ENCODE measurements at places on chromosomes 3 and 15.

DNA sequence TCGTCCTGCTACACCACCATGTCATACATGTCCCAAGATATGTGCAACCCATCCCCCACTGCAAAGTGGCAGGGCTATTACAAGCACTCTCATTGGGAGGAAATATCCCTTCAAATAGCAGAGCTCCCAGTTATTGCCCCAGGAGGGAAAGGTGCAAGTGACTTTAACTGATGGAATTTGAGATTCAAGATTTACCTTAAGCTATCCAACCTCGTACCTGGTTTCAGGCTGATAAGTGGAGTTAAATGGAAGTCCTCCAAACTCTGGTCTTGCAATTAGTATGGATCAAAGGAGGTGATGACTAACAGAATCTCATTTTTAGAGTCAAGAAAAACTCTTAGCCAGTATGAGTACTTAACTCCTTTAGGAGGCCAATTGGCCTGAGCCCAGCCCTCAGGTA is 2.1 kb downstream of the SLCO2A1 start:
- DNase-seq, result no peak

DNA sequence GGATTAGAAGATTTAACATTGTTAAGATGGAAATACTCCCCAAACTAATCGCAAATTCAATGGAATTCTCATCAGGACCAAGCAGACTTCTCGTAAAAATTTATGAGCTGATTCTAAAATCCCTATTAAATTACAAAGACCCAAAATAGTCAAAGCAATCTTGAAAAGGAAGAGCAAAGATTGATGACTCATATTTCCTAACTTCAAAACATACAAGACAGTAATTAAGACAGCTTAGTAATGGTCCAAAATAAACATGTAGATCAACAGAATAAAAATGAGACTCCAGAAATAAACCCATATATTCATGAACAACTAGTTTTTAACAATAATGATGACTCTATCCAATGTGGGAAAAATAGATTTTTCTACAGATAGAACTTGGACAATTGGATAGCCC is 148.7 kb downstream of the SI start:
- no peak for DNase-seq

DNA sequence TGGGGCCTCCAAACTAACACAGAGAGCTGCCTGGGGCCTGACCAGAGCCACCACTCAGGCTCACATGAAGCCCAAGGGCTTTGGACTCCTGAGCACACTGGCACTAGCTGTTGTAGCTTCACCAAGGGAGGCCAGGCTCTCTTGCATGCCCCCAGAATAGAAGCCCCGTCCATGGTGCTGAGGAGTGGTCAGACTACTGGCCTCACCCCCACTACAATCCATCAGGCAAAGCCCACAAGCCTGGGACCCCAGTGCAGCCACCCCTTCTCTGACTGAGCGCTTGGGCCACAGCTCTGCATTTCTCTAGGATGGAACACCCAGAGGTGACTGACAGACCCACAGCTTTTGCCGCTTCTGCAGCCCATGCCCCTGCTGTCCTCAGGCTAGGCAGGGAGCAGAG is 180.8 kb downstream of the PYDC2 start:
- no peak for DNase-seq

- no peak for DNase-seq
Measured at GRCh38 chr15:60251300-60252070, 146.3 kb downstream of the ANXA2 start.

- no peak for DNase-seq
Measured at GRCh38 chr15:98939311-98940080, 68.1 kb downstream of the PGPEP1L start.

DNA sequence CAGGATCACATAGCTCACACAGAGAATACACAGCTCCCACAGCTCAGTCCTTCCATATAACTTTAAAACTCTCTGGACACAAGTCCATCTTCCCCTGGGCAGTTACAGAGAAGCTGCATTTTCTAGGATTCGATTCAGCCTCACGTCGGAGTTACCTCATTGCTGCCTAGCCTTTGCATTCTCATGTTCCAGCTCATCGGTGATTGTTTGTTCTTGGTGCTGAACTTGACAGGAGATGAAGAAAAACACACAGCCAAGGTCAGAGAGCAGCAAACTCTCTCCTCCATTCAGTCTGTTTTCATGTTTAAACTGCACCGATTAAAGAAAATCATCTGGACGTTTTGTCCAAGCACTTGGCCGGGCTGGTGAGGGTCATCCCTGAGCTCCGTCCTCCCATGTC is 375.5 kb upstream of the CFAP20DC start:
- no peak for DNase-seq

DNA sequence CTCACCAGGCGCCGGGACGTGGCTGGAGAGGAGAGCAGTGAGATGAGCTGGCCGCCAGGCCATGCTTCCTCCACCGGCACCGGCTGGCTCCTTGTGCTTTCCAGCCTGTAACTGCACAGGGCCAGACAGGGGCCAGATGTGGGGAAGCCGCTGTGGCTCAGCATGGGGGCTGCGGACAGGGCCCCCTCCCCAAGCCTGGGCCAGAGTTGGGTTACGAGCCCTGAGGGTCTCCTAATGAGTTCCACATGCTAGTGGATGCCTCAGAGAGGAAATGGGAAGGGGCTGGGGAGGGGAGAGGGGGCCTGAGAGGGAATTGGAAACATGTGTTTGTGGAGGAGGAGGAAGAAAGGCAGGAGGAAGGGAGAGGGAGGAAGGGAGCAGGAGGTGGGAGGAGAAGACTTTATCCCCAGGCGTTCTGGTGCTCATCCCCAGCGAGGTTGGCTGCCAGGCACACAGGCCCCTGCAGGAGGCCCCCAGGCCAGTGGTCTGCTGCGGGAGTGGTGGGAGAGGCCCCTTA is 11.7 kb upstream of the DUSP7 start:
- no peak for DNase-seq

DNA sequence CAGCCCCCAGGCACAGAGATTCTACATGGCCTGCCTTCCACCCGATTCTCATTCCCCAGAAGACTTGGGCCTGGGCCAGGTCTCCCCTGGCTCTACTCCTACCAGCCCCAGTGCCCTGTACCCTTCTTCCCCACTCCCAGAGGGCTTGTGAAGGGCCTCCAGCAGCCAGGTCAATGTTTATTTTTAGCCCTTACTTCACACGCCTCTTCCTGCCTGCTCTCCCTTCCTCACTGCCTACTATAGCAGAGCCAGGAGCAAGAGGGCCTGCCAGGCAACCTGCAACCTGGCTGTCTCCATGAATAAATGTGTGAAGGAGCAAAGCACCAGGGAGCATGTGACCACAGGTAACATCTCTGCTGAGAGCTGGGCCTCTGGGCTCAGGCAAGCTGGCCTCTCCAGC is 26.4 kb upstream of the APEH start:
- DNase-seq, result no peak

- DNase-seq, result no peak
Measured at GRCh38 chr15:29871401-29871800, 49.1 kb upstream of the TJP1 start.

- DNase-seq, result no peak
Measured at GRCh38 chr15:70379938-70380883, 282.5 kb upstream of the TLE3 start.

DNA sequence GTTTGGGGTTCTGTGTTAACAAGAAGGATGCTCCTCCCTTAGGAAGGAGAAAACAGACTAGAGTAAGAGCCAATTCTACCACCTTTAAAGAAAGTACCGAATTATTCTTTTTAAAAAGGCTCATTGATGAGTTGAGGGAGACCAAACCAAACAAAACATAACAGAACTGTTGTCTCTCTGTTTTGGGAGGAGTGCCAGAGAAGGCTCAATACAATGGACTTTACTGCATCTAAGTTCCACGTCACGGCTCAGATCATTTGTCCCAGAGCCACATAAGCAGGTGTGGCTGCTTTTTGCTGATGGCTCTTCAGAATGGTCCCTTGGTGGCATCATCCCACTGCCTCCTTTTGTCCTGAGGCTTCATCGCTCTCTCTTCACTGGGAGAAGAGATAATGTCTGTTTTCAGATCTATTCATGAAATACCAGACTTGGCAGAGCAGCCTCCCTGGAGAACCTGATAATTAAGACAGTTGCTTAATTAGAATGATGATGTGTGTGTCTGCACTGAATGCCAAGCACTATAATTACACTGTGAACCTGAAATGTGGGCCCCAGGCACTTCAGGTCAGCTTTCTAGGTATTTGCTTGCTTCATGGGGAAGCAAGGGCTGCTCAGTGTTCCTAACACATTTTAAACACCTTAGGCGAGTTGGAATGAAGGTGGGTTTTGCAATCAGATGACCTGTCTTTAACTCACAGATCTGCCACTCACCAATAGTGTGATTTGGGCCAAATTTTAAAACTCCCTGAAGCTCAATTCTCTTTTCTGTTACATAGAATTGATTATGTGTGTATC is 335.2 kb upstream of the MCTP2 start:
- DNase-seq, result no peak

DNA sequence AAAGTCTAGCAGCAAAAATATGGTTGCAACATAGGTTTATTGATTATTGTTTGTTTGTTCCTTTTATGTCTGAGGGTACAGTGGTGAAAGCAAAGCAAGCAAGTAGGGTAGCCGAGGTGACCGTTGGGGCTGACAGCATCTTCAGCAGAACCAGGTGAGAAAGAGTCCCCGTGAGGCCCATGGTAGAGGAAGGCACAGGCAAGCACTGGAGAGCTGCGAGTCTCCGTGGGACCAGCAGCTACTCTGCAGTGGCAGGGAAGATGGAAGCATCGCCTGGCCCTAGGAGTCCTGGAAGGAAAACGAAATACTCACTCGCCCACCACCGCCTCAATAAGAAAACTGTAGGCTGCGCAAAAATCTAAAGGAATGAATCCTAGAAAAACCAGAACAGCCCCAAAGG is 25.3 kb upstream of the GABRA5 start:
- no peak for DNase-seq

GRCh38 chr3:52743152-52743551 is 27.6 kb downstream of the NEK4 start:
- DNase-seq, result no peak

- no peak for DNase-seq
Measured at GRCh38 chr3:183710231-183710630, 12.6 kb downstream of the YEATS2 start.

DNA sequence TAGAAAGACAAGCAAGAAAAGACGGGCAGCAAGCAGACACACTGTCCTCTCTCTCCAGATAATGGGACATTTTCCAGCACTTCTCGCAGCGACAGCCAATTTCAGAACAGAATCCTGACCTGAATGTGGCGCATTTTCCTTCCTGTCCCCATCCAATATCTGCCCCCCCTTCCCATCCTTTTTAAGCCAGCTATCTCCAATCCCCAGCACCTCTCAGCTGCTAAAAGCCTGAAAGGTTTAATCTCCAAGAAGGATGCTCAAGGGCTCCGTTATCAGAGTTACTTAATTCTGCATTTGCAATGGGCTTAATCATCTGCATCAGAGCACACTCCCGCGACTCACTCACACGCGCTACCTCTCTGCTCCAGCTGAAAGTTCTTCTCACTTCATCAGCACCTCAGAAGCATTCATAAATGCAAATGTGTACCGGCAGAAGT is 50.5 kb downstream of the SRGAP3 start:
- no peak for DNase-seq

- DNase-seq, result no peak
Measured at GRCh38 chr3:23859012-23859743, 53.4 kb downstream of the UBE2E1 start.

- DNase-seq, result no peak
Measured at GRCh38 chr3:94961423-94962100, 898.7 kb downstream of the NSUN3 start.

DNA sequence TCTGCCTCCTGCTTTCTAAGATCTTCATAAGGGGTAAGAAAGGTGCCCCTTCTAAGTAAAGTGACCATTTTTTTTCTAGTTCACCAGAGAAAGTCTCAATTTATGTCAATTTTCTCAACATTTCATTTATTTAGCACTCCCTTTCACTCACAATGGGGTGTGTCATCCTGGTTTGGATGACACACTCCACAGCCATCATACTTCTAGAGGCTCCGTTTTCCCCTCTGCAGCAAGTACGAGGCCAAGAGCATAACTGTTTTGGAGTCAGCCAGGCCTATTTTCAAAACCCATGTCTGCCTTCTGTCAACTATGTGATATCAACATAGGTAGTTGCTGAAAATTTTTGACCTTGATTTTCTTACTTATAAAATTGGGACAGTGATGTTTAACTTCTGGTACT is 703.2 kb downstream of the NLGN1 start:
- DNase-seq, result no peak

DNA sequence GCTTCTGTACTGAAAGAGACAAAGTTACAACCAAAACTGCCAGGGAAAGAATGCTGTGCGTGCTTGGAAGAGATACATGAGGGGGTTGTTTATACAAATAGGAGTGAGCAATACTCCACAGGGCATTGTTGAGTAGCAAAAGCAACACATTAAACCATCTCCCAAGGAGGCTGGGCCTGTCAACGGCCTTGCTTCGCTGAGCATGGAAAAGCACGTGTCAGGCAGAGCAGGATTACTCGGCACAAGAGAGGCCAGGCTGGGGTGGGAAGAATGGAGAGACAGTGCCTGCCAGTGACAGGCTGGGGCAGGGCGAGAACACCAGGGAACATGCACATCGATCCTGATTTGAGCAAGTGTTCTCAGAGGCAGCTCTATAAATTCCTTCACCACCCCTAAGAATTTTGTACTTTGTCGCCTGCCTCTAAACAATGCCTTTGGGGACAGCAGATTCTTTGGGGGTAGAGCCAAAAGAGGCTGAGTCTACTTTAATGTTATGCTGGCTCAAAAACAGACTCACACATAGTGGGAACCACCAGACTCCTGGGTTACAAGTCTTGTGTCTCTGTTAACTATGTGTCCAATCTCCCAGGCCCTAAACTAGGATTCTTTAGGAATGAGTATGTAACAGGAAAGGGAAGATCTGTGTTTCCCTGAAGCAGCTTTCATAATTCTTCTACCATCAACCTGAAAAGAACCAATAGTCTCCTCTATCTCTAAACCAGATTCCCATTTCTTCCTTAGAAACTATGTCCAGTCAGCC is 67.2 kb downstream of the LIPC start:
- DNase-seq, result peak; percentile 83

GRCh38 chr15:27774638-27775037 is 324.5 kb downstream of the OCA2 start:
- no peak for DNase-seq

DNA sequence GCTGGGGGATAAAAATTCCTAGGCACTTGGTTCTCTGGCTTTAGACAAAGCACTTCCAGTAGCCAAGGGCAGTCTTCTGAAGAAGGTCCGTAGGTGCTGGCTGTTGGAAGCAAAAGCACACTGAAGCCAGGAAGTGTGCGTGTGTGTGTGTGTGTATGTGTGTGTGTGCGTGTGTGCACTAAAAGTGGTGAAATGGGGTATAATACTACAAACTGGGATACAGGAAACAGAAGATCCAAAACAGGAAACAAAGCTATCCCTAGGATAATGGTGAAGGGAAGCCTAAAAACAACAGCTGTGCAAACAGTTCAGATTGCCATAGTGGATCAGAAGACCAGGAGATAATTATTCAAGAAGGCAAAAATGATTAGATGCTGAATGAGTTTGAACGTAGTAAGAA is 103.4 kb downstream of the IL20RB start:
- no peak for DNase-seq
